Fibroblast of mammary gland (primary cell): ENCODE measurements at places on chromosomes 4 and X.

DNA sequence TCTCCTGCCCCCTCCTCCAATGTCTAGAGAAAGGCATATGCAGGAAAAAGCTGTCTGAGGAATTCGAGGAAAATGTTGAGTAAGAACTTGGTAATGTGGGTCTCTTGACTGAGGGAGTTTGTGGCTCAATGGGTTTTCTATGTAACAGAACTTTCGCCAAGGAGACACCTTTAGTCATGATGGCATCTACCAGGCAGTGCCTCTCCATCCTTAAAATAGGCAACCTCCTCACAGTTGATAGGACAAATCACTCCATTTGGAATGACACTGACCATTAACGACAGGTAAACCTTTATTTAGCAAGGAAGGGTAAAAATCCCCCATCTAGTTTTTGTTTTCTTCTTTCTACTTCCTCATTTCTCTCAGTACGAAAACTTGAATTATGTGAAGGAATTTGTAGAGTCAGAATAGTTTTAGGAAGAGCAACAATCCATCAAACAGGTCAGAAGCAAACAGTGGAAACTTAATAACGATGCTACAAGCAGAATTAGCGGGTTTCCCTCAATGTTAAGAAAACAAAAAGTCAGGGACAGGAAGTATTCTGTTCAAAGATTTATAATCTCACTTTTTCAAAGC lies 2.7 kb downstream of the GSX2 start:
- no peak for DNase-seq

- DNase-seq: peak; percentile 87
Measured at GRCh38 chr4:81164623-81165416, 50.2 kb downstream of the PRKG2 start.

GRCh38 chr4:11155208-11155867 lies 273.4 kb downstream of the HS3ST1 start:
- DNase-seq: no peak

GRCh38 chr4:186700746-186701145 lies 22.9 kb downstream of the FAT1 start:
- peak; percentile 90 for DNase-seq

DNA sequence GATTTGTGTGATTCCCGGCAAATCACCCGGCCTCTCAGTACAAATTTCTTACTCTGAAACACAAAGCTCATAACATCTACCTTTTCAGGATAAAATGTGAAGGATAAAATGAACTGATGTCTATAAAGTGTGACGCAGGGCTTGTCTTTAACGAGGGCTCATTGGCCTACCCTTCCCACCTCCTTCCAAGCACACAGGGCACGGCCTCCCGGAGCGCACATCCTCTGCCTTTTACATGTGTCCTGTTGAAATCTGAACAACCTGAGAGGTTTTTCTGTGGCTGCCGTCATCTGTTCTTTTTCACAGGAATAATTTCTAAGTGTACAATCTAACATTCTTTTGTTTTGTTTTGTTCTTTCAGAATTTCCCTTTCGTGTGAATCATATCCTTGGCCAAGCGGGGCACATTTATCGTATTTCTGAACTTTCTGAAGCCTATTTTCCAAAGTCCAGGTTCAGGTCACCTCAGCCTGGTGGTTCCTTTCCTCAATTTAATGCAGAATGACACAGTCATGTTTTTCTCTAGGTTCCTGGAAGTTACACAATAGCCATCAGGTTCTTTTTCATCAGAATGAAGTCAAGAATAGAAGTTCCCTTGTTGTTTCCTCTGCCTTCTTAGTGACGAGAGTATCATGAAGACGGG lies 53.1 kb upstream of the SPRY1 start:
- no peak for DNase-seq

- DNase-seq: peak; percentile 12
Measured at GRCh38 chrX:64975491-64975890, 759 bp downstream of the ZC4H2 start.

- no peak for DNase-seq
Measured at GRCh38 chr4:54107951-54108748, 8.2 kb downstream of the GSX2 start.

DNA sequence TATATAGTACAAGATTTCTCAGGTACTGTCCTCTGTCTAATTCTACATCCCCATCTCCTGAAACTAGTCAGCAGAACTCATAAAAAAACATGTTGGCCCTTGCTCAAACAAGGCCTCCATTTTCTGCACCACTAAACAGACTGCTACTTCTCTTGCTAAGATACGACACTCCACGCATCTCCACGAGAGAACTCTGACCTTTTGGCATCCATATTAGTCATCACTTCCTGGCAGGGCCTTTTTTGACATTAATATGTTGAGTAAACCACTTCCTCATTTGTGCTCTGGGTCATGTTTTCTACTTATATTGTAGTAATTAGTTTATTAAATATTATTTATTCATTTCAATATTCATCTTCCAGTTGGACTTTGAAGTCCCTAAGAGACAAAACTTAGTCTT lies 65.6 kb downstream of the DCAF8L1 start:
- peak; percentile 30 for DNase-seq

DNA sequence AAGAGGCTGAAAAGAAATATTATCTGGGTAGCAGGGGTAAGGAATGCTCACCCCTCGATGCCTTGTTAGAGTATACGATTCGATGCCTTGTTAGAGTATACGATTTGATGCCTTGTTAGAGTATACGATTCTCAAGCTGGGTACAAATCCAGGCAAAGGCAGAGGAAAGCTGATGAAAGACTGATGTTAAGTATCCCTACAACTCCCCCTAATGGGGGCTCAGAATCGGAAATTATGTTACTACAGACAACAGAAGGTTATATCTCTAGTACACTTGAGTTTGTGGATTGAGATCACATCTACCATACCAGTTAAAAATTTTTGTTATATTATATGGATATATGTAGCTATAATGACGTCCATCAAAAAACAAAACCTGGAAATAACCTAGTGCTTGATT lies 4.8 kb downstream of the LRRC66 start:
- no peak for DNase-seq

GRCh38 chr4:65661471-65661870 lies 8.8 kb downstream of the EPHA5 start:
- no peak for DNase-seq

DNA sequence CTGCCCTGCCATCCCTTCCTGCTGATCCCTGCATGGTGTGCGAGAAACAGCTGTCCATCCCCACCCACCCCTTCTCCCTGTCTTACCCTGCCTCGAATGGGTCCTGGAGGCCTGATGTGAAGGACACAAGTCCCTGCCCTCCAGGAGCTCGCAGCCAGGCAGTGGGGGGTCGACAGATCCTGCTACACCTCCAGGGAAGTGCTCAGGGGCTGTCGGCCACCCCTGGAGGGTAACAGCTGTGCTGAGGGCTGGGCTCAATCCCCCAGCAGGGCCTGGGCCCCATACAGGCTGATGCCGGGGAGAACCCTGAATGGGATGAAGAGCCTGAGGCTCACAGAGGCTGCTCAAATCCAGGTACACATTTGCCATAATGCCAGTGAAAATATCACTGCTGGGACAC lies 17.6 kb downstream of the HMX1 start:
- DNase-seq: no peak

DNA sequence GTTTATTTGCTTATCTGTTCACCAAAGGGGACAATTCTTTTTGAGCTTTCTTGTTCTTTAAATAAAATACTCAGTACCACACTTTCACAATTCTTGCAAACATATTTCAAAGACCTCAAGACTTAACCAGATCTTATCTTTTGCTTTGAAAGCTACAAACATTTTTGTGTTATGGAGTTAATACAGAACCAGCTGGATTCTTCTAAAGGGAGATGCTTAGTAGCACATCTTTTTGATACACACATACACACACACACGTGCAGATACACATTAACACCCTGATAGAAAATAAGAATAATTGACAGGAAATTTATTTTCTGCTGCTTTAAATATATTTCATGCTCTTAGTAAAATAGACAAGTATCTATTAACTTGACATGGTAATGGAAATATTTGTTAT lies 379.1 kb downstream of the SH2D1A start:
- no peak for DNase-seq

GRCh38 chr4:139576219-139576618 lies 20.2 kb upstream of the SETD7 start:
- DNase-seq: no peak

DNA sequence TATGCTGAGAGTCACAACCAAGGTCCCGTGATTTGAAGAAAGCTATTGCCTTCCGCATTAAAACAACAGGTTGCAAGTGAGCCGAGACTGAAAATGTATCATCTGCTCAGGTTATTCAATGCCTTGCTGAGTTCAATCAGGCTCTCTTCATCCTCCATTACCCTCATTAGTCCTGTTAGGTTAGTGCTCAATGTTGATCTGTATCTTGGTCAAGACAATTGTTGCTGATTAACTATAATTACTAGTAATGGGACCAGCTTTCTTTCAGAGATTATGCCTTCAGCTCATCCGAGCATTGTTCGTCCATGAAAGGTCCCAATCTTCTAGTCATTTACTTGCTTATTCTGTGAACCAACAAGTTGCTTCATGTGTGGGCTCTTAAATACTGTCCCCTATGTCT lies 534.6 kb upstream of the FAM241A start:
- no peak for DNase-seq

- DNase-seq: peak; percentile 14
Measured at GRCh38 chr4:83388313-83388676, 53.6 kb upstream of the HPSE start.

DNA sequence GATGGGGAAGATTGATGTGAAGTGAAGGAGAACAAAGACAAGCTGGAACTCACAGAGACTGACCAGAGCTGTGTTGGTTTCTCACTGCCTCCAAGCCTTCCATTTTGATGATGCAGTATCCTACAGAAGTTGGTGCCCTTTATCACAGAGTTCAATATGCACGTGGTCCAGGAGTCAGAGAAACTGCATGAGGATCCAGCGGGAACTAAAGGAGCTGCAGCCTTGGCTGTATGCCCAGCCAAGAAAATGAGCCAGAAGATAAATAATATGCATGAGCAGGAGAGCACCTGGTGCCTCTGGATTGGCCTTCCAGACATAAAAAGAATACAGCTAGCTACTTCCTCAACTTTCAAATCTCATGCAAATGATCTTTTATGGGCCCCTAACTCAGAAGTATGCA lies 44.3 kb upstream of the DCLK2 start:
- peak; percentile 70 for DNase-seq

DNA sequence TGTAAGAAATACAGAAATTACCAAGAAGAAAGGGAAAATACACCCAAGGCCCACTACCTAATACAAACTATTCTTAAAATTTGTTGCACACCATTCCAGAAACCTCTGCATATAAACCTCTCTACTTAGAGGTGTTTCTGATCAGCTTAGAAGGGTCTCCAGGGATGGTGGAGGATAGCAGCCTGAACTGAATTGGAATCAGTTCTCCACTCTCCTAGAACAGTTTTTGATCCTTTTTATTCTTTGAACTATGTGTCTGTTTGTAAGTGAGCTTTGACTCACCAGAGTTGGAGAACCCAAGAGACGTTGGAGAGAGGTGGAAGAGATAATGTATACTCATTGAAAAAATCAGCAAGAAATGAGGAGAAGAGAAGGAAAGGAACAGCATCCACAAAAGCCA lies 96.6 kb upstream of the OTUD4 start:
- no peak for DNase-seq
